NCI-H446 treated with DMSO at 0.1 percent for 48 hours (cell line): ENCODE measurements at places on chromosomes 7 and 10.
A peak's percentile ranks its signal among the peaks of the same experiment; 100 is the strongest.

- DNase-seq: no peak
These were observed 80.5 kb upstream of the INSYN2A start for GRCh38 chr10:127276794-127277462.

GRCh38 chr7:105678811-105679495, 97.7 kb upstream of the EFCAB10 start:
- peak; percentile 46 for DNase-seq

DNA sequence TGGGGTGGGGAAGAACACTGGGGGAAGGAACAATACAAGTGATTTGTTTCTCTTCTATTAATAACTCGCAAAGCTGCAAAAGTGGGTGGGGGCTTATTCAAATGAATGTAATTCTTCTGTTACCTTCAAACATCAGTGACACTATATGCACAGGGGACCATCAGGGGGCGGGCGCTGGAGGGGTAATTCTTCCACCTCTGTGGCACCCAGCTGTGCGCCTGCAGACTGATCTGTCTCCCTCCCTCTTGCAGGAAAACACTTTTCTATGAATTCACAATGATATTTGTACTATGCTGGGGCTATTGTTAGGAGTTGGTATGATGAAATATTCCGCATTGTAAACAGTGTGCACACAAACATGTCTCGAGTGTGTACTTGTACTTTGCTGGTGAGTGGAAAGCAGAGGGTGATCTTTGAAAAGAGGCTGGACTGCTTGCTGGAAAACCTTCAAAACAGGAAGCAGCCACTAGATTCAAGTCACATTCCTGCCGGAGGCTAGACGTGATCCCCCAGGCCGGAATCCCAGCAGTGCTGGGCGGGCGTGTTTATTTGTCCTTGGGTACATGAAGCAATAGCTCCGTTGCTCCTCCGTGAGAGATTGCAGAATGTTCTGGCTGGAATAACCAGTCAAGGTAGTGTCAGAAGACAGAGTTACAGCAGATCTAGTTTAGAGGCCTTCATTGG, 15.8 kb upstream of the BNIP3 start:
- no peak for DNase-seq

- DNase-seq: no peak
These were observed 56.2 kb downstream of the EEPD1 start for GRCh38 chr7:36208997-36209813.

GRCh38 chr7:150686030-150686631, 625 bp downstream of the GIMAP2 start:
- no peak for DNase-seq

DNA sequence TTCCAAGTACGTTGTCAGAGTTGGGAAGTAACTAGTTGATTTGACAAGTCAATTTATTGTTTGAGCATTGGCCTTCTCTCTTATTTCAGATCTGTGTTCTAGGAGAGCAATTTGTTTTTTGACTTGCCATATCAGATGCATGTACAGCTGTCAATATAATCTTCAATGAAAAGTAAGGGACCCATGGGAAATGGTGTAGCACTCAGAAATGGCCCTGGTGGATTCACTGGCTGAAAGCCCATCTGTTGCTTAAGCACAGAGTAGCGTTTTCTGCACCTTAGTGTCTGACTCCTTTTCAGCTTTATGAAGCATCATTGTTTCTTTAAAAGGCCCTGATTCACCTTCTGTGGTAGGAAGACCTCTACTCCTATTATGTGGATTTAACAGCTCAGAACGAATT, 10.2 kb downstream of the GARS1 start:
- DNase-seq: no peak

DNA sequence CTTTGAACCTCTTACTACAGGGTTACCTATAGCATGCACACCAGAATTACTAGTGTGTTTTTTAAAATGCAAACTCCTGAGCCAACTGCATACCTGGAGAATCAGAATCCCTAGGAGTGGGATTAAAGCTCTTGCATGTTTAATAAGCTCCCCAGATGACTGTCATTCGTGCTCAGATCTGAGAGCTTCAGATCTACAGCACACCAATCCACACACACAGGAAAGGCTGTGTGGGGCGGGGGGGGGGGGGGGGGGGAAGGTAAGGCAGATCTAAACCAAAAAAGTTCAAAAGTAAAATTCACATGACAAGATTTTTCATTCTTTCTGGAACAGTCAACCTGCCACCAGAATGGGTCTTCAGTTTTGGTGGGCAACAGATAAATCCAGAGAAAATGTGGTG, 5.5 kb downstream of the FAM3C start:
- no peak for DNase-seq

DNA sequence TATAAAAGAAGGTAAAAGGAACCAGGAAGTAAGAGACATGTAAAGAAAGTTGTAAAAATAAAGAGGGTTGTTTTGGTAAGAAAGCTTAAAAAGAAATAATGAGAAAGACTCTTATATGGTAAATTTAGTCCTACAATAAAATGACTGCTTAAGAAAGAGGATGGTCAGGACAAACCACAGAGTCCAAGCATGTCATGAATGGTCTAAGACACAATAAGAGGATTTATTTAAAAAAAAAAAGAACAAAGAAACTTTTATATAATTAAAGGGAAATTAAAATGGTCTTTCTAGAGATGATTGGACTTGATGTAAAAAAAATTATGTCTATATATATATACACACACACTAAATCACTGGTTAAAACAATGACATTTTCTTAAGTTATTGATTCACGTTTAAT, 18.2 kb downstream of the ATAD1 start:
- no peak for DNase-seq

- DNase-seq: no peak
These were observed 17.1 kb downstream of the DUSP5 start for GRCh38 chr10:110514848-110515247.

- DNase-seq: no peak
These were observed 6.9 kb upstream of the KAZALD1 start for GRCh38 chr10:101054876-101055275.

GRCh38 chr10:110069502-110069982, 61.8 kb downstream of the ADD3 start:
- DNase-seq: no peak

GRCh38 chr10:86489071-86489810, 32.4 kb downstream of the WAPL start:
- no peak for DNase-seq

GRCh38 chr7:111867348-111867931, 305.1 kb upstream of the IMMP2L start:
- no peak for DNase-seq

DNA sequence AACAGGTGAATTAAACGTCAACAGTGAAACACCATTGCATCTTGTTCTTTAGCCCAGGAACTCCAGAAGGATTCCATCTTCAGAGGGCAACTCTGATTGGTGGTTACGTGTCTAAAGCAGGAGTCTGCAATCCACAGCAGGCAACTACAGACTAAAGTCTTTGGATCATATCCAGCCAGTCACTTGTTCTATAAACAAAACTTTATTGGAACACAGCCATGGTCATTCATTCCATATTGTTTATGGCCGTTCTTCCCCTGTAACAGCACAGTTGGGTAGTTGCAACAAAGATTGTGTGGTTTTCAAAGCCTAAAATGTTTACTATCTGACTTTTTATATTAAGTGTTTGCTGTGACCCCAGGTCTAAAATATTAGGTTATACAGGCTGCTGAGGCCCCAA, 94.7 kb upstream of the IMMP2L start:
- DNase-seq: no peak

DNA sequence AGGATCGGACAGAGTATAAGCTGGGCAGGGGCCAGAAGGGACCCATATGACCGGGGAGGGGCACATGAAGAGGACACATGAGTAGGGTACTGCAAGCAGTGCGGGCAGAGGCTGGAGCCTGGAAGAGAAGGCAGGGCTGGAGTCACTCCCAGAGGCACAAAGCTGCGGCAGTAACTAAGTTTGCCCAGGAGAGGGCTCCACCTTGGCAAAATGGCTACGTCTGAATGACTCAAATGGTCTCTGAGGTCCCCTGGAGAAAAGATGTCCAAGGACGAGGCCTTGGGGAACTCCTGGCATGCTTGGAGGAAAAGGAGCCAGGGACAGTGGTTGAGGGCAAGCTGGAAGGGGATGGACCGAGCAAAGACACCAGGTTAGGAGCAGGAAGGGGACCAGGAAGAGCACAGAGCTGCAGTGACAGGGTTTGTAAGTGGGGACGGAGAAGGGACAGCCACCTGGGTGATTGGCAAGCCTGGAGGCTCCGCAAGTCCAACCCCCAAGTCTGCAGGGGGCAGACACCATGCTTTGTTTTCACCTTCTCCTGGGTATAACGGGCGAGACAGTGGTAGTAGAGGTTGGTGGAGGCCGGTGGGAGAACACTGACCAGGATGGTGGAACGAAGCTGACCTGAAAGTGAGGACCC, 43.1 kb upstream of the LBX1 start:
- DNase-seq: no peak

GRCh38 chr10:45378914-45379726, 5.1 kb downstream of the ALOX5 start:
- no peak for DNase-seq

- no peak for DNase-seq
These were observed 151.0 kb upstream of the TCF7L2 start for GRCh38 chr10:112799038-112799437.

DNA sequence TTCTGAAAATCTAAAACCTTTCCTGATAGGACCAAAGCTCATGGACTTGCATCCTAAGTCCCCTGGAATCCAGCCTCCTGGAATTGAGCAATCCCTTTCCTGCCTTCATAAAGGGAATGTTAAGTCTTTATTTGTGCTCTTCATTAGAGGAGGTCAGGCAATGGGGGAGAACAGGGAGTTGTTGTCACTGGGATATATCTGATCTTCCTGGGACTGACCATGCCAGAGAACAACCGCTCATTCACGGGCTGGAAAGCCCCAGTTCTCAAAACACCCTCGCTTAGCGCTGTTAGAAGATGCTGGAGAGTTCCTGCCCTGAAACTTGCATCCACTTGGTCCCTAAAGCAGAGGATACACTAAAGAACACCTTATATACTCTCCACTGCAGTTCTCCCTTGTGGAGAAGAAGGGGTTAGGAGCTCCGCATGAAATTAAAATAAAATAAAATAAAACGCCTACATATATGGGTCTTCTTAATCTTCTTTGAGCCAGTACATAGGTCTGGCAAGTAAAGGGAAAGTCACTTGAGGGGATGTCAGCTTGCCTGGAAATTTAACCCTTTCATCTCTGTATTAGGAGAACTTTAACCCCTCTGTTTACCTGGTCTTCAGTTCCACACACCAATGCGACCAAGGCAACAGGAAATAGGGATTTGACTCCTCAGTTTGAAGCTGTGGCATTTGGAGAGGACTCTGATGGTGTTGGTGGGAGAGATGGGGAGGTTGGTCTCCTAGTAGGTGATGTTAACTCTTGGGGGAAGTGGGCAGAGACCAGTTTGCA, 1.2 kb downstream of the SORCS1 start:
- DNase-seq: no peak

- DNase-seq: no peak
These were observed 18.2 kb upstream of the ANKRD1 start for GRCh38 chr10:90939116-90939515.

DNA sequence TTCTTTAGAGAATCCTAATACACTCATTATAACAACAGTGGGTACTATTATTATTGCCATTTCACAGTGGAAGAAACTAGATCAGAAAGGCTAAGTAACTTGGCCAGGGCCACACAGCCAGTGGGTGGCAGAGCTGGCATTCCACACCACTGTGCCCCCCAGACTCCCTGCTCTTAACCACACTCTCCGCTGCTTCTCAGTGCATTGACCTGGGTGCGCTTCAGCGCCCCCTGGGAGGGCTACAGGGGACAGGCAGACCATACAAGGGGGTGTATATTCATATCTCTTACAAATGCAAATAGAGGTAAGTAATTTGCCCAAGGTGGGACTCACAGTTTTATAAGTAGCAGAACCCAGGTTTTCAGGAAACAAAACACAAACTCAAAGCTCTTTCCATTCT, 77.0 kb upstream of the NMT2 start:
- no peak for DNase-seq

GRCh38 chr7:108299251-108299973, 156.8 kb downstream of the NRCAM start:
- no peak for DNase-seq

GRCh38 chr10:132842397-132842796, 56.5 kb upstream of the NKX6-2 start:
- no peak for DNase-seq

GRCh38 chr7:44140341-44140740, 791 bp downstream of the MYL7 start:
- no peak for DNase-seq

GRCh38 chr10:112715581-112715980, 234.5 kb upstream of the TCF7L2 start:
- no peak for DNase-seq

- DNase-seq: no peak
These were observed 34.3 kb downstream of the TET1 start for GRCh38 chr10:68594405-68594804.

GRCh38 chr7:140042386-140042670, 20.4 kb downstream of the PARP12 start:
- DNase-seq: no peak

GRCh38 chr7:103134836-103135554, 13.9 kb downstream of the NAPEPLD start:
- no peak for DNase-seq

DNA sequence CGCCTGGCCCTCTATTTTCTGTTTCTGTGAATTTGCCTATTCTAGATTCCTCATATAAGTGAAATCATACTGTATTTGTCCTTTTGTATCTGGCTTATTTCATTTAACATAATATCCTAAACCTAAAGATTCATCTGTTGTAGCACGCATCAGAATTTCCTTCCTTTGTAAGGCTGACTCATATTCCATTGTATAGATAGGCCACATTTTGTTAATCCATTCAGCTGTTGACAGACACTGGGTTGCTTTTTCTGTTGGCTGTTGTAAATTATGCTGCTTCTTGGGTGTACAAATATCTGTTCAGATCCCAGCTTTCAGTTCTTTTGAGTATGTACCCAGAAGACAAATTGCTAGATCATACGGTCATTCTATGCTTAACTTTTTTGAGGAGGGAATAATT, 28.8 kb upstream of the CUL1 start:
- no peak for DNase-seq

GRCh38 chr10:59479426-59479825, 117.1 kb upstream of the FAM13C start:
- no peak for DNase-seq

DNA sequence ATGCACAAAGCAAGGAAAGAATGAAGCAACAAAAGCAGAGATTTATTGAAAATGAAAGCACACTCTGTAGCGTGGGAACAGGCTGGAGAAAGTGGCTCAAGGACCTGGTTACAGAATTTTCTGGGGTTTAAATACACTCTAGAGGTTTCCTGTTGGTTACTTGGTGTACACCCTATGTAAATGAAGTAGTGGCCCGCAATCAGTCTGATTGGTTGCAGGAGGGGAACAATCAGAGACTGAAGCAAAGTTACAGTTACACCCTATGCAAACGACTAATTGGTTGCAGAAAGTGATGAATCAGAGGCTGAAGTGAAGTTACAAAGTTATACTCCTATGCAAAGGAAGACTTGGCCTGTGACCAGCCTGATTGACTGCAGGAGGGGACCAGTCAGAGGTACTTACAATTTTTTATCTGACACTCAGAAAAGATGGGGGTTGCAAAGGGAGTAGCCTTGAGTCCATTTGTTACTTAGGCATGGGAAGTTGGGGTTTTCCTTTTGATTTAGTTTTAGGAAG, 3.6 kb upstream of the MTPN start:
- DNase-seq: no peak

GRCh38 chr7:8133188-8133848, 128.6 kb downstream of the ICA1 start:
- no peak for DNase-seq
